Stimulated activated CD4-positive, alpha-beta T cell treated with anti-CD3 and anti-CD28 coated beads, Interleukin-1b, Interleukin-23, amount 100 ng/mL, for 1 hour (primary cell): ENCODE measurements at places on chromosomes 12 and 14.

- no peak for DNase-seq
Measured at GRCh38 chr12:6375269-6376078, at the start of gene SCNN1A. Gene SCNN1A, minus strand, starts transcription at chr12:6375563. Its CDS starts 780 bp downstream, at chr12:6374783.

- no peak for DNase-seq
Measured at GRCh38 chr14:24392325-24393091, 6.3 kb upstream of the NYNRIN start.

GRCh38 chr14:99041141-99041819, 230.7 kb downstream of the BCL11B start:
- no peak for DNase-seq

DNA sequence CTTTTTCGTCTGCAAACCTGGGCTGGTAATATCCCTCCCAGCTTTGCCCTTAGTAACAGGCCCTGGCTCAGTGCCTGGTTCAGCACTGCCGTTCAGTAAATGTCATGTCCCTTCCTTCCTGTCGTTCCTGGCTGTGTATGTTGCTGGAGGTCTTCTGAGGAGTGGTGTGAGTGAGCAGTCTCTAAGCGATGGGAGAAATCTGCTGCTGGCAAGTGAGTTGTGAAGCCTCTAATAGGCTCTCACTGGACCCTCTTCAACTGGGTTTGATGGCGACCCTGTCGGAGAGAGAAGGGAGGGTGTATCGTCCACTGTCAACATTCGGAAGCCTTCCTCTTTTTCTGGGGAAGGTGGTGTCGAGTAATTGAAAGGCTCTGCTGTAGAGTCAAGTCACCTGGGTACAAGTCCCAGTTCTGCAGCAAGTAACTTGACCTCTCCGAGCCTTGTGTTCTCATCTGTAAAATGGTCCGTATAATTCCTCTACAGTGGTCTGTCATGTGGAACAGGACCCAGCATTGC, 62.8 kb downstream of the HRK start:
- no peak for DNase-seq

- DNase-seq = no peak
Measured at GRCh38 chr12:30823156-30823699, 68.5 kb upstream of the CAPRIN2 start.

DNA sequence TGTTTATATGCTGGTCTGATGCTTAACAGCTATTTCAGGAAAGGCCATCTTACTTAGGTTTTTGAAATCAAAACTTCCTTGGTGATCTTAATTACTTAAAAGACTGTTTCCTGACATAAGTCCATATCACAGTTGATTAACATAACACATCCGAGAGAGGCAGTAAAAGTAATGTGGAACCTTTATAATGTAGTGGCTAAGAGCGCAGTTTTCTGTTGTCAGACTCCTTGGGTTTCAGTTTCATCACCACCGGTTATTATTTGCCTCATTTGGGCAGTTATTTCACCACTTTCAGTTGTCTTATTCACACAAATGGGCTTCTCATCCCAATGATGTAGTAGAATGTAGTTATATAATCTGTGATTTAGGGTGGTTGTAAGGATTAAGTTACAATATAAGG, 30.9 kb downstream of the TBC1D15 start:
- DNase-seq = no peak

DNA sequence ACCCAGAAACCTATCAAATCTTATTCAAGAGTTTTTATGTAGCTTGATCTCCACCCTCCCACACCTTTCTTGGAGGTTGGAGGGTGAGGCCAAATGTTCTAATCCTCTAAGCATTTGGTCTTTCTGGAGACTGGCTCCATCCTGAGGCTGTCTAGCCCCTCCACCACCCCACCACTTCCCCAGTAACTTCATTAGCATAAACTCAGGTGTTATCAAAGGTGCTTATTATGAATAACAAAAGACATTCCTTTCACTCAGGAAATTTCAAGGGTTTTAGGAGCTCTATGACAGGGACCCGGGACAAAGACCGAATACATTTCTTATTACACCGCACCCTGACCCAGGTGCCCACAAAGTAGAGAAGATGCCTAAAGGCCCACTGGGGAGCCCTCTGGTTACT, 2.8 kb upstream of the TMEM229B start:
- DNase-seq = no peak

GRCh38 chr14:99764222-99764706, 28.9 kb upstream of the EML1 start:
- no peak for DNase-seq

DNA sequence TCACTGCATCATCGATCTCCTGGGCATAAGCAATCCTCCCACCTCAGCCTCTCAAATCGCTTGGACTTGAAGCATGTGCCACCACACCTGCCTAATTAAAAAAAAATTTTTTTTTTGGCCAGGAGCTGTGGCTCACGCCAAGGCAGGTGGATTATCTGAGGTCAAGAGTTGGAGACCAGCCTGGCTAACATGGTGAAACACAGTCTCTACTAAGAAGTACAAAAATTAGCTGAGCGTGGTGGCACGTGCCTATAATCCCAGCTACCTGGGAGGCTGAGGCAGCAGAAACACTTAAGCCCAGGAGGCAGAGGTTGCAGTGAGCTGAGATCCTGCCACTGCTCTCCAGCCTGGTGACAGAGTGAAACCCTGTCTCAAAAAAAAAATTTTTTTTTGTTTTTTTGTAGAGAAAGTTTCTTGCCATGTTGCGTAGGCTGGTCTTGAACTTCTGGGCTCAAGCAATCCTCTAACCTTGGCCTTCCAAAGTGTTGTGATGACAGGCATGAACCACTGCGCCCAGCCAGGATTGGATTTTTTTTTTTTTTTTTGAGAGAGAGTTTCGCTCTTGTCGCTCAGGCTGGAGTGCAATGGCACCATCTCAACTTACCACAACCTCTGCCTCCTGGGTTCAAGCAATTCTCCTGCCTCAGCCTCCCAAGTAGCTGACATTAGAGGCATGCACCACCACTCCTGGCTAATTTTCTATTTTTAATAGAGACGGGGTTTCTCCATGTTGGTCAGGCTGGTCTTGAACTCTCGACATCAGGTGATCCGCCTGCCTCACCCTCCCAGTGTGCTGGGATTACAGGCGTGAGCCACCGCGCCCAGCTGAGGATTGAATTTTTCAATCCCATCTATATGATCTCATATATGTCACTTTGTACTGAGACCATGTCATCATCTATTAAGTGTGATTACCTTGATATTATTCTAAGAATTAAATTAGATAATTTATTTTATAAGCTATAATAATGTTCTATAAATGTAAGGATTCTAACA, 12.4 kb downstream of the SLC2A3 start:
- no peak for DNase-seq

- DNase-seq = no peak
Measured at GRCh38 chr12:123150275-123150743, 581 bp downstream of the PITPNM2 start.
